ENCODE measurements at places on chromosomes 12 and 14.

GRCh38 chr12:105882404-105882803 is 256.4 kb downstream of the NUAK1 start:
- no peaks in the 10 kb centered on the region for H3K27me3 ChIP-seq
- peaks cover 9% of the 10 kb centered on the region for H3K4me1 ChIP-seq
- peak overlapping the region; percentile 22 for H3K27ac ChIP-seq
- H3K36me3 ChIP-seq = no peaks in the 10 kb centered on the region
- no peak for DNase-seq

DNA sequence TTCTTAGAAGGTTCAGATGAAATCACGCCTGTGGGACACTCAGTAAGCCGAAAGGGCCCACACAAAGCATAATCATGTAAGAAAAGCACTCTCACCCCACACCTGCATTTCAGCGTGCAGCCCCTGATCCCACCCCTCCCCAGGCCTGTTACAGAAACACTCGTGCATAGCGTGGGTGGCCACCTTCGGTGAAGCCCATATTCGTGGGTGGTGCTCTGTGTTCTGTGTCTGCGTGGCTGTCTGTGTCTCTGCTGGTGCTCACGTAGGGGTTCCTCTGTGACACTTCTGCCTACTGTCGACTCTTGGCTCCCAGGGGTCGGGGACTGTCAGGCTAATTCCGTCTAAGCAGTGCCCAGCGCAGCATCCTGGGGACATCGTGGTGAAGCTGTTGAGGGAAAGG is 74.0 kb downstream of the B4GALNT3 start:
- DNase-seq = no peak
- no peak overlapping the region for H3K4me3 ChIP-seq
- no peak overlapping the region for H3K27ac ChIP-seq
- no peaks in the 10 kb centered on the region for H3K4me1 ChIP-seq

- H3K27ac ChIP-seq = peak overlapping the region; percentile 81
- DNase-seq = no peak
- no peak overlapping the region for H3K4me3 ChIP-seq
- H3K36me3 ChIP-seq = peaks cover 21% of the 10 kb centered on the region
- H3K27me3 ChIP-seq = no peaks in the 10 kb centered on the region
These were observed 29.3 kb downstream of the HMGA2 start for GRCh38 chr12:65853489-65854157.

DNA sequence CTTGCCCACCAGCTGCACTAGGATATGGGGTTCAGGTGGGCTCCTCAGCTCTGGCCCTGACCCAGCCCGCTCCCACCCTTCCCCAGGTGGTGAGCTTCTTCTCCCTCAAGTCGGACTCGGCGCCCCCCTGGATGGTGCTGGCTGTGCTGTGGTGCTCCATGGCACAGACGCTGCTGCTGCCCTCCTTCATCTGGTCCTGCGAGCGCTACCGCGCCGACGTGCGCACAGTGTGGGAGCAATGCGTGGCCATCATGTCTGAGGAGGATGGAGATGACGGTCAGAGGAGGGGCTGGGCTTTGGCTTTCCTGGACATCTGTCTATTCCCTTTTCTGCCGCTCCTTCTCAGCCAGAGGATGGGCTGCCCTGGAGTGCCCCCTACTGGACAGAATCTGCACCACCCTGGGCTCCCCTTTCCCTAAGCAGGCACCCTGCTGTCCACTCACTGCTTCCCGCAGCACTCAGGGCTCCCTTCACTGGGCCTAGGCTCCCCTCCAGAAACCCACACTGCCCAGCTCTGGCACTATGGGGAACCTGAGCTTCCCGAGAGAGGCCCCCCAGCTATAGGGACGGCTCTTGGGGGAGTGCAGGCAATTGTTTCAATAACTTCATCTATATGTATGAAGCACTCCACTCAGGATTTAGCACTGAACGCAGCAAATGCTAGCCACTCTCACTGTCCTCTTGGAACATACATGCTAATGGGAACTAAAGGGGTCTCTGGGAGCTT is 2.6 kb upstream of the P3H3 start:
- H3K27ac ChIP-seq = peak overlapping the region; percentile 43
- H3K36me3 ChIP-seq = no peaks in the 10 kb centered on the region
- peaks cover 53% of the 10 kb centered on the region for H3K4me1 ChIP-seq
- peak overlapping the region; percentile 58 for H3K4me3 ChIP-seq
- peak; percentile 94 for DNase-seq
- peaks cover 14% of the 10 kb centered on the region for H3K27me3 ChIP-seq

- H3K27ac ChIP-seq = peak overlapping the region; percentile 99
- H3K27me3 ChIP-seq = no peaks in the 10 kb centered on the region
- DNase-seq = no peak
These were observed 921 bp downstream of the DEPDC4 start for GRCh38 chr12:100265732-100266584.

DNA sequence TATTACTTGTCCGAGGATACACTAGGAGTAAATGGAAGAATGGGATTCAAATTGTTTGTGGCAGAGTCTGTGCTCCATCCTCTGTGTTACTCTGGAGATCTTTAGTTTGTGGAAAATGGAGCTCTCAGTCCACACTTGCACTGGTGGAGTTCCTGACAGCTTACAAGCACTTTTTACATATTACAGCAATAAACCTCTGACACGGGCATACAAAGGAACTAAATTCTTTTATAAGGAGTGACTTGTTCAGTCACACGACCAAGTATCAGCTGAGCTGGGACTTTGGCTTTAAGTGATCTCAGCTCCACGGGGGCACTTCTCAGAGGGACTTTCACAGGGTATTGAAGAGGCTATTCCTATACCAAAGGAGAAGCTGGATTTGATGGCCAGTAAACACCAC is 417.5 kb downstream of the LRIG3 start:
- H3K36me3 ChIP-seq = no peaks in the 10 kb centered on the region
- H3K4me1 ChIP-seq = peaks cover 15% of the 10 kb centered on the region
- no peak overlapping the region for H3K27ac ChIP-seq
- H3K27me3 ChIP-seq = peaks cover 9% of the 10 kb centered on the region
- no peak overlapping the region for H3K4me3 ChIP-seq

- peaks cover 1% of the 10 kb centered on the region for H3K4me1 ChIP-seq
- H3K27ac ChIP-seq = no peak overlapping the region
These were observed 5.3 kb downstream of the TRPV4 start for GRCh38 chr12:109827566-109828550.

- H3K36me3 ChIP-seq = no peaks in the 10 kb centered on the region
- no peaks in the 10 kb centered on the region for H3K27me3 ChIP-seq
- no peak for DNase-seq
- H3K4me3 ChIP-seq = no peak overlapping the region
- peak overlapping the region; percentile 89 for H3K27ac ChIP-seq
These were observed 11.8 kb upstream of the RCOR1 start for GRCh38 chr14:102580550-102581110.

- peaks cover 41% of the 10 kb centered on the region for H3K4me1 ChIP-seq
- H3K27ac ChIP-seq = peak overlapping the region; percentile 99
- DNase-seq = no peak
- H3K4me3 ChIP-seq = peak overlapping the region; percentile 99
- H3K36me3 ChIP-seq = peaks cover 16% of the 10 kb centered on the region
- no peaks in the 10 kb centered on the region for H3K27me3 ChIP-seq
These were observed 293 bp downstream of the IFI27L1 start for GRCh38 chr14:94081386-94081820.

DNA sequence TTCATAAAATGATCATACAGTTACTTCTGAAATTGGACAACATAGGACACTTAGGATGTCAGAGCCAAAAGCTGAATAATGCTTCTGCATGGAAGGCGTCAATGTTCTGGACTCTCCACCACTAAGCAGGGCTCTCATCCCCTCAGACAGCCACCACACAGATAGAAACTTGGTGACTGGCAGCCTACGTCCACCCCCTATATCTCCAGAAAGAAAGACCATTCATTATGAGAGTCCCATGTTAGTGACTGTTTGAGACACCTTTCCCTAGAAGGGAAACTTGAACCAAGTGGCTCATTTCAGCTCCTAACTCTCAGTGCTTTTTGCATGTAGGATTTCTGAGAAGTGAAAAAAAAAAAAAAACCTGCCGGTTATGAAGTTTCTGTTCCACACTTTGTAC is 251.0 kb upstream of the FKBP4 start:
- H3K4me1 ChIP-seq = peaks cover 19% of the 10 kb centered on the region
- no peak overlapping the region for H3K4me3 ChIP-seq
- H3K36me3 ChIP-seq = no peaks in the 10 kb centered on the region
- peaks cover 2% of the 10 kb centered on the region for H3K27me3 ChIP-seq

DNA sequence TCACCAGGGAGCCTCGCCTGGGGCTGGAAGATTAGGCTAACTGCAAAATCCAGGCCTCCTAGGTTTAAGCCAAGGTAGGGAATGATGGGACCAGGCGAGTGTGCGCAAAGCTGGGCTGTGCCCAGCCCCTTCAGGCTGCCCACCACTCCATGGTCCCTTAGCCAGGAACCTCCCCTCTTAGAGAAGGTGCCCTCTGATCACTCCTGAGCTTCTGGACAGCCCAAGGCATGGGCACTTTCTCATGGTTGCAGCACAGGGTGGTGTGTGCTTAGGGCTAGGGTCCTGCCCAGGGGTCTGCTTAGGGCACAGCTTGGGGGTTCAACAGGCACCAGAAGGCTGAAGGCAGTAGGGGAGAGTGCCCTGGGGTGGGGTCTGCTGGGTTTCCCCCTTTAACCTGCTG is 69.0 kb downstream of the PRIMA1 start:
- H3K27ac ChIP-seq = no peak overlapping the region
- H3K36me3 ChIP-seq = no peaks in the 10 kb centered on the region
- no peak for DNase-seq
- no peaks in the 10 kb centered on the region for H3K4me1 ChIP-seq

- H3K36me3 ChIP-seq = no peaks in the 10 kb centered on the region
- H3K27ac ChIP-seq = no peak overlapping the region
- H3K27me3 ChIP-seq = peaks cover 72% of the 10 kb centered on the region
- no peak for DNase-seq
These were observed 25.6 kb upstream of the CABP1 start for GRCh38 chr12:120614848-120615247.
